ENCODE measurements at places on chromosomes 2 and 18. TPM values are rescaled to one million over a fixed set of nuclear protein-coding genes. Genes with fewer than 3 reads are reported as not detected.

DNA sequence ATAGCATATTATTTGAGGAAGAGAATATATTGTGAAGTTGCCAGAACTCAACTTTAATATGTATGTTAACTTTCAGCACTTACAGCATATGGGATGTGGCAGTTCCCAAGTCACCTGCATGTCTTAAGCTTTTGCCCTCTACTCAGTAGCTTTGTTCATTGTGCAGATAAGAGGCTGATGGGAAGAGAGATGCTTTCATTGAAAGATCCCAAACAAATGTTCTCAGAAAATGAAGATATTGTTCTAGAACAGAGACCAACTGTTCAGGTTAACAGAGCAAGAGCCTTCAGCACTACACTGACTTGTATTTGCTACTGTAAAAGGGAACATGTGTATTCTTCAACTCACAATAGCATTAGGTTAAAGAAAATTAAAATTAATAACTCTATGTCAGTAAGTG, 28.1 kb downstream of the GAREM1 start:
- H3K4me3 ChIP-seq, result no peak overlapping the region
- H3K27me3 ChIP-seq, result peaks cover 16% of the 10 kb centered on the region
- no peaks in the 10 kb centered on the region for H3K4me1 ChIP-seq
- no peak for DNase-seq
- H3K27ac ChIP-seq, result no peak overlapping the region

- H3K27ac ChIP-seq, result no peak overlapping the region
- no peak for DNase-seq
- H3K4me3 ChIP-seq, result no peak overlapping the region
- no peaks in the 10 kb centered on the region for H3K4me1 ChIP-seq
Measured at GRCh38 chr2:53509831-53510388, 257.7 kb upstream of the CHAC2 start.

- H3K27ac ChIP-seq, result no peak overlapping the region
- no peak overlapping the region for H3K4me3 ChIP-seq
- no peak for DNase-seq
- H3K27me3 ChIP-seq, result no peaks in the 10 kb centered on the region
- H3K36me3 ChIP-seq, result no peaks in the 10 kb centered on the region
- H3K4me1 ChIP-seq, result peaks cover 4% of the 10 kb centered on the region
Measured at GRCh38 chr2:160942476-160943142, 217.6 kb upstream of the TANK start.

DNA sequence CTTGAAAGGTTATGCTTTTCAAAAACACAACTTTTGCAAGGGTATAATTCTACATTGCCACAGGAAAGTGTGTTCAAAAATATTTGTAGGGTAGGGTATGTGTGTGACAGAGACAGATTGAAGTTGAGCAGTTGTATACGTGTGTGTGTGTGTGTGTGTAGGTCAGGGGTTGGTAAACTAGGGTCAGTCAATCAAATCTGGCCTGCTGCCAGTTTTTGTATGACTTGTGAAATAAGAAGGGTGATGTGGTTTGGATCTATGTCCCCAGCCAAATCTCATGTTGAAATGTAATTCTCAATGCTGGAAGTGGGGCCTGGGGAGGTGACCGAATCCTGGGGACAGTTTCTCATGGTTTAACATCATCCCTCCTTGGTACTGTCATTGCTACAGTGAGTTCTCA, 148.2 kb downstream of the CERS6 start:
- DNase-seq, result no peak
- no peaks in the 10 kb centered on the region for H3K27me3 ChIP-seq
- no peak overlapping the region for H3K27ac ChIP-seq
- no peaks in the 10 kb centered on the region for H3K4me1 ChIP-seq

GRCh38 chr2:236051351-236051750, 116.8 kb downstream of the GBX2 start:
- no peak for DNase-seq
- peaks cover 8% of the 10 kb centered on the region for H3K4me1 ChIP-seq
- no peak overlapping the region for H3K27ac ChIP-seq
- H3K27me3 ChIP-seq, result peaks cover 34% of the 10 kb centered on the region

The SERPINB12 gene
- not detected for total RNA-seq

DNA sequence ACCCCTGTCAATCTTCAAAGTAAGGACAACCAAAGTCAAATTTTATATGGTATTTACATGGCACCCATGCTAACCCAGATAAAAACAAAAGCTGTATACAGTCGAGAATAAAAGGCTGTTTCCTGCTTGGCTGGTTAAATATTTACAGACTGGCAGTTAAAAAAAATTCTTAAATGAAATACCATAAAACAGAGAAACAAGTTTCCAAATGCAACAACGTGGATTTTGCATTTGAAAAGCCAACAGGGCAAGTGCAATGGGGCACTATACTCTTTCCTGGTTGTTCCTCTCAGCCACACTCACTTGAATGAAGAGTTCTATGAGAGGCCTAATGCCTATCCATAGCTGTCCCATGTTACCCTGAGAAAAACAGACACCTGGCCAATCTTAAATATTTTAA, 6.1 kb upstream of the NR4A2 start:
- H3K4me1 ChIP-seq, result peaks cover 44% of the 10 kb centered on the region
- peak overlapping the region; percentile 52 for H3K27ac ChIP-seq
- H3K36me3 ChIP-seq, result no peaks in the 10 kb centered on the region

GRCh38 chr2:190786404-190787166, 94.0 kb upstream of the GLS start:
- peaks cover 2% of the 10 kb centered on the region for H3K36me3 ChIP-seq
- no peak overlapping the region for H3K27ac ChIP-seq
- H3K27me3 ChIP-seq, result no peaks in the 10 kb centered on the region
- H3K4me1 ChIP-seq, result peaks cover 8% of the 10 kb centered on the region
- no peak for DNase-seq
- H3K4me3 ChIP-seq, result no peak overlapping the region

DNA sequence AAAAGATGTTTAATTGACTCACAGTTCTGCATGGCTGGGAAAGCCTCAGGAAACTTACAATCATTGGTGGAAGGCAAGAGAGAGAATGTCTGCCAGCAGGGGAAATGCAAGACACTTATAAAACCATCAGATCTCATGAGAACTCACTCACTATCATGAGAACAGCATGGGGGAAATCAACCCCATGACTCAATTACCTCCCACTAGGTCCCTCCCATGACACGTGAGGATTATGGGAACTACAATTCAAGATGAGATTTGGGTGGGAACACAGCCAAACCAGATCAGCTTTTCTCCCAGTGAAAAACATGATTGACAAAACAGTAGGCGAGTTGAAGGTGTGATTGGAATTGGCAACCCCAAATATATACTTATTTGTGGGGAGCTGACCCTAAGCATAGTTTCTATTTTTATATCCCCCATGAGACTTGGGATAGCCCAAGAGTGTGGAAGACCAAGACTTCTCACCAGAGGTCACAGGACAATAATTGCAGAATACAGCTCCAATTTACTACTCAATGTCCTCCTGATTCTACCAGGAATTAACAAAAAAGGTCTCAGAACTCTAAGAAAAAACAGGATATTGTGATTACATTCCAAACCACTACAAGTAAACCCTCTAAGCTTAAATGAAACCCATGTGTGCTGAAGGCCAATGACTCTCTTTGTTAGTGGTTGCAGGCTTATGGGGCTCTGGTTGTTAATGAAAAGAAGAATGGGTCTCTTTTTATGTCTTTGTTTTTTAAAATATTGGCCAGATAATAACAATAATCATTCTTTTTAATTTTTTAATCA, 96.1 kb upstream of the PIK3C3 start:
- H3K4me3 ChIP-seq, result no peak overlapping the region
- H3K36me3 ChIP-seq, result no peaks in the 10 kb centered on the region
- no peaks in the 10 kb centered on the region for H3K4me1 ChIP-seq
- peaks cover 4% of the 10 kb centered on the region for H3K27me3 ChIP-seq

DNA sequence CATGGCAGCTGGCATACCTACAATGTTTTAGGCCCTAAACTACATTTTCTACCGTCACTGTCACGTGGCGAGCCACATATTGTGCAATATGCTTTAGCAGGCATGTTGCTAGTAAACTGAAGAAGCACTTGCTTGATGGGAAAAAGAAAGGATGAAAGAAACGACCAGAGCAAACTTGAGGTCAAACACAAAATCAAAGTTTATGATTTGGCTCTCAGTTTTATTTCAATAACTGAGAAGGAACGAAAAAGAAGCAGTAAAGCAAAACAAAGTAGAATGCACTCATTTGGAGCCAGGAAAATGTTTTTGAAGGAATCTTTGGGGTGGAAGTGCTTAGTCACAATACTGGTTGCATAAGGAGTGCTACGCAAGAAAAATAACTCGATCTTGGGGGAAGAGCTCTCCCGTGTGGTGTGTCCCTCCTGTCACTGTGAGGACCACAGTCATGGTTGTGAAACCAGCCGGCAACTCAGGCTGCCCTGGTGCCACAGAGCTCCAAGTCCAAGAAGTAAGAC, 349.8 kb downstream of the RBM43 start:
- H3K27ac ChIP-seq, result no peak overlapping the region
- H3K4me1 ChIP-seq, result no peaks in the 10 kb centered on the region
- H3K36me3 ChIP-seq, result no peaks in the 10 kb centered on the region
- no peak for DNase-seq
- peaks cover 3% of the 10 kb centered on the region for H3K27me3 ChIP-seq
- no peak overlapping the region for H3K4me3 ChIP-seq

DNA sequence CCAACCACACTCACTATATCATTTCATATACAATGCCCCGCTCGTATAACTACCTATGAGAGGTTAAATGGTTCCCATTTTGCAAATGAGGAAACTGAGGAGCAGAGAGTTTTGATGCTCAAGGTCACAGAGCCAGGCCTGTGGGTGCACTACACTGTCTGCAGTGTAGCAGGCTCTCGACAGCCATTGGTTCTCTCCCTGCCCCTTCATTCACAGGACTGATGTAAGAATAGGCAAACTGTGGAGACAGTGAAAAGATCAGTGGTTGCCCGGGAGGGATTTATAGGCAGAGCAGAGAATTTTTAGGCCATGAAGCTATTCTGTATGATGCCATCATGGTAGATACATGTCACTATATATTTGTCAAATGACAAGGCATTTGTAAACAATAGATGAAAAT, 39.0 kb upstream of the LBH start:
- H3K4me3 ChIP-seq, result no peak overlapping the region
- H3K4me1 ChIP-seq, result peaks cover 5% of the 10 kb centered on the region
- H3K36me3 ChIP-seq, result no peaks in the 10 kb centered on the region
- no peak for DNase-seq
- H3K27me3 ChIP-seq, result no peaks in the 10 kb centered on the region

The CIB4 gene
- not detected for total RNA-seq

DNA sequence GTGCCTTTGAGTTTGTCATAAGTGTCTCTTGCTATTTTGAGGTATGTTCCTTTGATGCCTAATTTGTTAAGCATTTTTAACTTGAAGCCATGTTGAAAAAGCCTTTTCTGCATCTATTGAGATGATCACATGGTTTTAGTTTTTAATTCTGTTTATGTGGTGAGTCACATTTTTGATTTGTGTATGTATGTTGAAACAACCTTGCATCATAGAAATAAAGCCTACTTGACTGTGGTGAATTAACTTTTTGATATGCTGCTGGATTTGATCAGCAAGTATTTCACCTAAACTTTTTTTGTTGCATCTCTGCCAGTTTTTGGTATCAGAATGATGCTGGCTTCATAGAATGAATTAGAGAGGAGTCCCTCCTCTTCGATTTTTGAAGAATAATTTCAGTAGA, 469.7 kb downstream of the CDH2 start:
- no peak for DNase-seq
- no peak overlapping the region for H3K4me3 ChIP-seq
- H3K27ac ChIP-seq, result no peak overlapping the region
- H3K27me3 ChIP-seq, result no peaks in the 10 kb centered on the region
- H3K36me3 ChIP-seq, result no peaks in the 10 kb centered on the region
- H3K4me1 ChIP-seq, result no peaks in the 10 kb centered on the region

The MYO1B gene
- total RNA-seq, result 4.3 TPM

- H3K27me3 ChIP-seq, result no peaks in the 10 kb centered on the region
- no peaks in the 10 kb centered on the region for H3K36me3 ChIP-seq
- H3K4me1 ChIP-seq, result no peaks in the 10 kb centered on the region
- H3K27ac ChIP-seq, result no peak overlapping the region
- no peak for DNase-seq
- H3K4me3 ChIP-seq, result no peak overlapping the region
Measured at GRCh38 chr18:64097497-64097896, 51.4 kb downstream of the LINC00305 start.

The LDAH gene
- 23.7 TPM for total RNA-seq

DNA sequence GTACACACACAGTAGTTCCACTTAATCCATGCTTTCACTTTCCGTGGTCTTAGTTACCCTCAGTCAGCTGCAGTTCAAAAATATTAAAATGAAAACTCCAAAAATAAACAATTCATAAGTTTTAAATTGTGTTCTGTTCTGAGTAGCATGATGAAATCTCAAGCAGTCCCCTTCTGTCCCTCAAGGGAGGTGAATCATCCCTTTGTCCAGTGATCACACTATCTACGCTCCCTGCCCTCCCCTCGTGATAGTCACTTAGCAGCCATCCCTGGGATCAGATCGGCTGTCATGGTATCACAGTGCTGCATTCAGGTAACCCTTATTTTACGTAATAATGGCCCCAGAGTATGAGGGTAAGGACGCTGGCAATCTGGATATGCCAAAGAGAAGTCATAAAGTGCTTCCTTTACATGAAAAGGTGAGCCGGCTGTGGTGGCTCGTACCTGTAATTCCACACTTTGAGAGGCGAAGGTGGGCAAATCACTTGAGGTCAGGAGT, 5.8 kb upstream of the RTN4 start:
- H3K27ac ChIP-seq, result no peak overlapping the region
- DNase-seq, result no peak
- no peaks in the 10 kb centered on the region for H3K27me3 ChIP-seq
- no peak overlapping the region for H3K4me3 ChIP-seq
- peaks cover 29% of the 10 kb centered on the region for H3K4me1 ChIP-seq

GRCh38 chr18:36298126-36298741, 721 bp downstream of the FHOD3 start:
- no peaks in the 10 kb centered on the region for H3K36me3 ChIP-seq
- peaks cover 35% of the 10 kb centered on the region for H3K27me3 ChIP-seq
- H3K27ac ChIP-seq, result no peak overlapping the region
- no peaks in the 10 kb centered on the region for H3K4me1 ChIP-seq

DNA sequence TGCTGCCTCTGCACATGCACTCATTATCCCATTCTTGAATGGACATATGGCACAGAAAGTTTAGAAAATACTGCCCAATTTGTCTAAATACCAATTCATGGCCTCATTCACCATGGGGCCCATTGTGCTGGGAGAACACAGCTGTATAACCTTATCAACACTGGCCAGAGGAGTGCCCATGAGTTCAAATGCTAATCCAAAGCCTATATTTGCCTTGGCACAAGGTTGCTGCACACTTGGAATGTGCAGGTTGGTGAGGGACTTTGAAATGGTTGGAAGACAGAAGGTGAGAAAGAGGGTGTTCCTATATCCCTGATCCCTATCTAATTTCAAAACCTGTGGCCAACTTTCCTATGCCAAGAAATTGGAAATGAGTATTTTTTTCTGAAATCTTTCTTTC, 693.9 kb upstream of the ID2 start:
- H3K4me1 ChIP-seq, result peaks cover 33% of the 10 kb centered on the region
- no peak overlapping the region for H3K4me3 ChIP-seq
- no peaks in the 10 kb centered on the region for H3K27me3 ChIP-seq
- DNase-seq, result no peak
- no peak overlapping the region for H3K27ac ChIP-seq
